ENCODE measurements at places on chromosomes 3 and 15. TPM values are rescaled to one million over a fixed set of nuclear protein-coding genes. Genes with fewer than 3 reads are reported as not detected.

DNA sequence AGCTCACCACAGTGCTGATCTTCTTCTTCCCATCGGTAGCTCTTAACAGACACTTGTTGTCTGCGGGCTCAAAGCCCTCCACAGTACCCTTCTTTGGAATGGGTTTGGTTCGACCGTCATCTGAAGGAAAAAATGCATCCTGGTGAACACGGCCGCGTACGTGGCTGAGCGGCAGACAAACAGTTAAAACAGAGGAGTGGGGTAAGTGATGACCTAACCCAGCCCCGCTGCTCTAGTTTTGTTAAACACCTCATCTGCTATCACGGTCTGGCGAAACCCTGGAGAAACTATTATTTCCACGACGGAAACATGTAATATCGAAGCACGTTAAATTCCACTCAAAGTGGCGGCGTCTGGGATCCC lies 725 bp downstream of the SRP14 start:
- DNase-seq: no peak

DNA sequence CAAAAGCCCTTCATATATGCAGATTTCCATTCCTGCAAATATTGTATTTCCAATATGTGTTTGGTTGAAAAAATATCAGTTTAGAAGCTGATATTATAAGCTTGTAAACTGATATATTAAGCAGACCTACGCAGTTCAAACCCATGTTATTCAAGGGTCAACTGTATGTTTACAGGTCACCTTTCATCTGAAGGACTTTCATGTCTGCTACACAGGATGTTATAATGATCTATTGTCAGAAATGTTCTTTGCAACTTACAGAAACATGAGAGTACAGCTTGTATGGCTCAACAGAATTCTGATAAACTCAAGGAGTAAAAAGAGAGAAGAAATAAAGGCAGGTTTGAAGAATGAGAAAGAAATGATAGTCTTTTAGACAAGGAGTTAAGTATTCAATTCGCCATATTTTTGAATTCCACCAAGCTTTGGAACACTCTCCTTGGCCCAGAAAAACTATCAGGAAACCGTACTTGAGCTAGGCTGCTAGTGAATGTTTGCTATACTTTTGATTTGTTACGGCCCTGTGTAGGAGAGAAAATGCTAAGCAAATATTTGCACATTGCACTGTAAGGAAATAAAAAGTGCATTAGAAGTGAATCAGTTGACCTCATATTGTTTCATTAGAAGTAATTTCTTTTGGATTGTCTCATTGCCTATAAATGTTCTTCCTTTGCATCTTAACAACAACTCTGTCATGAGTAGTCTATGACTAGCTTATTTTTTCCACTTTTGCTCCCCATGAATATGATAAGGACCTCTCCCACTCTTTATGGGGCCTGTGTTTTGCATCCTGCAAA lies 81.2 kb downstream of the NEK11 start:
- DNase-seq: no peak

The CHRNA3 gene
- total RNA-seq: not detected

The CILP gene
- total RNA-seq: 209 TPM

DNA sequence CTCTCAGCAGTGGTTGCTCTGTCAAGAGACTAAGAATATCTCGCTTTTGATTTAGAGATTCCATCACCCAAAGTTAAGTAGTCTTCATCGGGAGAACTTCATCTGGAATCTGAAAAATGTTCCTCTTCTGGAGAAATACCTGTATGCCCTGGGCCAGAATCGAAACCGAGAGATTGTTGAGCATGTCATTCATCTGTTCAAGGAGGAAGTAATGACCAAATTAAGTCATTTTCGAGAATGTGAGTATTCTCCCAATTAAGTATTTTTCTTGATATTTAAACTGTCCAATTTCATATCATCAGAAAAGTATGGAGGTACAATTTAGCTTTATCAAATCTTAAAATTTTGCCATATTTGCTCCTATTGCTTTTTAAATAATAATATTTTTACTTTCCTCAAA lies 12.9 kb upstream of the PSMA4 start:
- DNase-seq: no peak

The ITPR1 gene
- total RNA-seq: 65.1 TPM

- no peak for DNase-seq
Observed at GRCh38 chr3:70078778-70079177, 79.2 kb downstream of the SAMMSON start.

GRCh38 chr15:78212546-78213424 lies 21.6 kb downstream of the ACSBG1 start:
- no peak for DNase-seq

- DNase-seq: no peak
Observed at GRCh38 chr3:17052363-17052762, 167.6 kb downstream of the PLCL2 start.

DNA sequence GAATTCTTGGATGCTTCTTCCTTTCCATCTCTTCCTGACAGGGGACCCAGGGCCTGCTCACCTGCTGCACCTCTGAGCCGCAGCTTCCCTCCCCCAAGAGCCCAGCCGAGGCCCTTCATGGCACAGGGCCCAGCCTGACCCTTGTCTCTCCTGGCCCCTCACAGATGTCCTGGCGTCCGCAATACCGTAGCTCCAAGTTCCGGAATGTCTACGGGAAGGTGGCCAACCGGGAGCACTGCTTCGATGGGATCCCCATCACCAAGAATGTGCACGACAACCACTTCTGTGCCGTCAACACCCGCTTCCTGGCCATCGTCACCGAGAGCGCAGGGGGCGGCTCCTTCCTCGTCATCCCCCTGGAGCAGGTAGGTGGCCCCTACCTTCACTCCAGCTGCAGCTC lies 66.2 kb downstream of the CORO2B start:
- no peak for DNase-seq

DNA sequence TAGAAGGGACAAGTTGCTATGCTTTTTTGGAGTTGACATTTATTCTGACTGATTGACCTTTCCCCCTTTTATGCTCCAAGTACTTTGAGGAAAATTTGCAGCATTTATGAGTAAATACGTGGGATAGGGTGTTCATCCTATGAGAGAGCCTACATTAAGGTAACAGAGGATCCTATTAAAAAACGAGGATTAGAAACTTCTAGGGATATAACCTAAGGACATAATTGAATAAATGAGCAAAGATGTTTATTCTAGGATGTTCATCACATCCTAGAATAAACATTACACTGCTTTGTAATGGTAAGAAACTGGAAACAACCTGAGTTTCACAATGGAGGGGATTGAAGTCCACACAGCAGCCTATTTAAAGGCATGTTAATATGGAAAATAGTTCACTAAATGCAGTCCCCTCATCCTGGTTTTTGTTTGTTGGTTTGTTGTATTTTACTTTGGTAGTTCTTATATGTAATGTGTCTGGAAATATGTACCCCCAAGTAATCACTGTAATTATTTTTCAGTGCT lies 23.9 kb upstream of the CLEC3B start:
- no peak for DNase-seq

The SPINT1 gene
- 2.9 TPM for total RNA-seq

- no peak for DNase-seq
Observed at GRCh38 chr15:74833376-74834107, 7.1 kb downstream of the CPLX3 start.

DNA sequence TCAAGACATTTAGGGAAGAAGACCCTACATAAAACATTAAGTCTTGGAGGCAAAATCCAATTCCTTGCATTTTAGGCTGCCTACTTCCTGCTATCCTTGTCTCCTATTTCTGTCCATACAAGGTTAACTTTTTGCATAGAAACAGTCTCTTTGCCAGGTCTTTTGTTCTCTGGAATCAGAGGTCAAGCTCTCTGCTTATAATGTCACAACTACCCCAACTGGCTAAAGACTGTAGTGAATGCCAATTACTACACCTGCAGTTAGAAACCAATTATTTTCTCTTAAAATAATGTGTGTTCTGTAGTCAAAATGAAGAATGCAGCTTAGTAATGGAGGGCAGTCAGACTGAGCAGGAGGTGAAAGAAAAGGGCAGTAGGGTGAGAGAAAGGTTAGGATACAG lies 856.2 kb downstream of the TUSC7 start:
- no peak for DNase-seq

DNA sequence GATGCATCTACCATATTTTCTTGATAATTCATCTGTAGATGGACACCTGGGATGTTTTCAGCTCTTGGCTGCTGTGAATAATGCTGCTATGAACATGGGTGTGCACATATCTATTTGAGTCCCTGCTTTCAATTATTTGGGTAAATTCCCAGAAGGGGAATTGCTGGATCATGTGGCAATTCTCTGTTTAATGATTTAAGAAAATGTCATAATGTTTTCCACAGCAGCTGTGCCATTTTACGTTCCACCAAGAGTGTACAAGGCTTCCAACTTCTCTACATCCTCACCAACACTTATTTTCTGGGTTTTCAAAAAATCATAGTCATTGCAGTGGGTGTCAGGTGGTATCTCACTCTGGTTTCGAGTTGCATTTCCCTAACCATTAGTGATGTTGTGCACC lies 64.4 kb downstream of the NSMCE3 start:
- no peak for DNase-seq

GRCh38 chr3:107650788-107651187 lies 128.0 kb downstream of the BBX start:
- DNase-seq: no peak

DNA sequence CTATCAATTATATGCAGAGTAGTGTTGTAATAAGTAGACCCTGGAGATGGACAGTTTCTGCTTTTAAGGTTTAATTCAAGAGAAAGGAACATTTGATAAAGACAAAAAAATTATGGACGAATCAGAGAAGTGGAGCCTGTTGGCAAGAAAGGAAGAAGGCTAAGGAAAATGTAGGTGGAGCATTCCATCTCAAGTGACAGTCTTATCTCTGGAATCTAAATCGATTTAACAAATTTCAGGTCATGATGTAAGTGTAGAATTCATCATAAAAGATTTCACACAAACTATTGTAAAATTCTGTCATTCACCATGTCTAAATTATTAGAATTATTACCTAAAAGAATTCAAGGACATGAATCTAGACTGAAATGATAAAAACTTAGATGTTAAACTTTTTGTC lies 36.3 kb downstream of the TSC22D2 start:
- no peak for DNase-seq

GRCh38 chr3:184377882-184378445 lies at the start of gene THPO:
Gene THPO (minus strand): TSS chr3:184378207. CDS start chr3:184376259, 1,948 bp downstream.
- no peak for DNase-seq

The ZDHHC23 gene
- 2.3 TPM for total RNA-seq

- DNase-seq: no peak
Observed at GRCh38 chr15:42632105-42632675, 56.8 kb downstream of the STARD9 start.

- no peak for DNase-seq
Observed at GRCh38 chr15:100898661-100899462, 19.2 kb downstream of the ALDH1A3 start.

The CCR3 gene
- not detected for total RNA-seq

The SOX2 gene
- total RNA-seq: 21.3 TPM

DNA sequence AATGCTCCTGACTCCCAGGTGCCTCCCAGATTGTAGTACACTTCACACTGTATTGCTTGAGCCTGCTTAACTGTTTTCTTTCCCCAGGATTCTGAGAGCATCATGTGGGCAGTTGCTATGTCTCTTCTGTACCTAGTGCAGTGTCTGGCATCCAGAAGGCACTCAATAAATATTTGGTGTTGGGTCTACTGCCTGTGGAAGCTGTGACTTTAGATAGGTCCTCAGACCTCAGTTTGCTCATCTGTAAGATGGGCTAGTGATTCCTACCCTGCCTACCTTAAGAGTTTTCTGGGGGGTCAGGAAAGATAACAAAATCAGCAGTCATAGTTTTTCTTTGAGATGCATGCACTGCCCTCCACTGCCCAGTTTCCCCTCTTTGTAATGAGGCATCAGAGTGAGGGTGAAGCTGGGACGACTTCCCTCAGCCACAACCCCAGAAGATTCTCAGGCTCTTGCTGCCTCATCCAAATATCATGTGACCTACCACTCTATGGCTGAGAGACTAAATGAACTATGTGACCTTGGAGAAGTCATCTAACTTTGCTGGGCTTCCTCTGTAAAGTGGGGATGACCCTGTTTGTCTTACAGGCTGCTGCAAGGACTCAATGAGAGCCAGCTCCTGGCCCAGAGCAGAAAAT lies 50.4 kb downstream of the ATP2B2 start:
- DNase-seq: no peak

DNA sequence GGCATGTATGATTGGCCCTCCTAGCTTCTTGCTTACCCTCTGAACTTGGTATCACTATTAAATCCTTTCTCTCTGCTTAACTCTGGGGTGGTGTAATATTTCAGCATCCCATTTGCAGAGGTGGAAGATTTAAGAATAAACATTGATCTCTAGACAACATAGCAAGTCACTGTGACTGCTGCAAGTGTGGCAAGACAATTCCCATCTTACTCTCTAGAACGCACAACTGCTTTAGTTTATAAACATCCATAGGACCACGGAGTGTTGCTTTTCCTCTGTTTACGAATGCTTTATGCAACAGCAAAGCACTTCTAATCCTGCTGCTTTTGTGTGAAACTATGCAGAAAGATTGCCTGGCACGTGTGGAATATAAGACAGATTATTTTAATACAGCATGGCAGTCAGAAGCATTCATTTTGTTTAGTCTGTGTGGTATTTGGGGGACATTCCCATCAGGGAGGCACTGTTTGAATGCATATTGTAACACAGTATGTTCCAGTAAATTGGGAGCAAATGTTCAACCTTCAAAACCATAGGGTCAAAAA lies 338.9 kb upstream of the TMCO5A start:
- DNase-seq: no peak

DNA sequence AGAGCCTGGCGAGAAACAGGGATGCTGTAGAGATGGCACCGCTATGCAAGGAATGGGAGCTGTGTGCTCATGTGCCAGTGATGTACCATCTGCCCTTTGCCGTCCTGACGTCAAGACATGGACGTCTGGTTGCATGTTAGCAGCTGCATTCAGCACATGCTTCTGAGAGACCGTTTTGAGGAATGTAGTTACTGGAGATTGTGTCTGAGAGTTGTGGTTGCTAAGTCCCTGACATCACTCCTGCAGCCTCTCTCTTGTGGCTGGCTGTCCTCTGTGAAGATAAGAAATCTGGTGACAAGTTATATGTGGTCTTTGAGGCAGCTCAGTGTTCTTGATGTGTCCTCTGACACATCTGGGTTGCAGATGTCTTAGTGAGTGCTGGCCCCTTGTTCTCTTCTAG lies 165.1 kb downstream of the APBA2 start:
- DNase-seq: no peak

DNA sequence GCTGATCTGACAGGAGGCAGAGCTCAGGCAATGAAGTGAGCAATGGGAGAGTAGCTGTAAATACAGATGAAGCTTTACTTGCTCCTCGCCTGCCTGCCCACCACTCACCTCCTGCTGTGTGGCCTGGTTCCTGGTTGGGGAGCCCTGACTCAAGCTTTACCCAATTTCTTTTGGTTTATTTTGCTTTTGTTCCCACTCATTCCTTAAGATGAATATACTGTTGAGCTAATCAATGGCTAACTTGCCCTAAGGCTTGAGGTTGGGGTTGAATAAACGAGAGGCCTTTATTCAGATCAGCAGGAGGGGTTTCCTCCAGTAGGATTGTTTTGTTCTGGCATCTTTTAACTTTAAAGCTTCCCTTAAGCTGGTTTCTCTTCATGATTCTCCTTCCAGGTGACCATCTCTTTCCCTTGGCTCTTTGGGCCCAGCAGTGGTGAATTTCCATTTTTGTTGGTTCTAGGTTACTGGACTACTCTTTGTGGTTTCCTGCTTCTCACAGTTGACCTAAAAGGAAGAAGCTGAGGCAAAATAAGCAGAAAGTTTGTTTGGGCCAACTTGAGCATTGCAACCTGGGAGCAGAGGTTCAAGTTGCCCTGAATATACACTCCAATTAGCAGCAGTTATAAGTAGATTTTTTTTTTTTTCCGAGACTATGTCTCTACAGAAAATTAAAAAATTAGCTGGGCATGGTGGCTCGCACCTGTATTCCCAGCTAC lies 44.4 kb downstream of the STARD9 start:
- DNase-seq: no peak

Measured in tibial nerve (tissue), 4 donors.